ENCODE measurements at places on chromosomes 6 and 20.

- peak; percentile 55 for DNase-seq
These were observed 6.5 kb downstream of the MBOAT1 start for GRCh38 chr6:20205722-20206161.

DNA sequence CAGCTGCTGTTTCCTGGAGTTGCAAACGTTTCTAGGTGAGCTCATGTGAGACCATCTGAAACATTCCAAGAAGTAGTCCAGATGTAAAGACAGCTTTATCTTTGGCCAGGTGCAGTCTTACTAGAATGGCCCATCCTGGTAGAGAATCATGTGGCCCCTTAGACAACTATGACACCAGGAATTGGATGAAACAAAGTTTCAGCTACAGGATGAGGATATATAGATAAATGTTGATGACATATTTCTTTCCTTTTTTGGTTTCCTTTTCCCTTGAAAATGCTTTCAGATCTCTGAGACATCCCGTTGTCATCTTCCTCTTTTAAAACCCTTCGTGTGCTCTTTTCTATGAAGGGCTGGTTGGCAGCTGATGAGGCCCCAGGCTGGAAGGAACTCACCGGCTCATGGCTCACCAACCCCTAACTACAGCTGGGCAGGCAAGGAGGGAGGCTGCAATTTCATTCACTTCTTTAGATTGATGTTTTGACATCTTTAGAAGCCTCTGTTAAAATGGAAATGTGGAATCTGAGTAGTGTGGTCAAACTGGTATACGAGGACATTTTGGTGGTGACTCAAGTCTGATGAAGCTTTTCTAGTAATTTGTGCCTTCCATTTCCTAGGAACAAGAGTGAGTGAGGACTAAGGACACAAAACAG, 167.9 kb upstream of the TNFAIP3 start:
- DNase-seq = no peak

DNA sequence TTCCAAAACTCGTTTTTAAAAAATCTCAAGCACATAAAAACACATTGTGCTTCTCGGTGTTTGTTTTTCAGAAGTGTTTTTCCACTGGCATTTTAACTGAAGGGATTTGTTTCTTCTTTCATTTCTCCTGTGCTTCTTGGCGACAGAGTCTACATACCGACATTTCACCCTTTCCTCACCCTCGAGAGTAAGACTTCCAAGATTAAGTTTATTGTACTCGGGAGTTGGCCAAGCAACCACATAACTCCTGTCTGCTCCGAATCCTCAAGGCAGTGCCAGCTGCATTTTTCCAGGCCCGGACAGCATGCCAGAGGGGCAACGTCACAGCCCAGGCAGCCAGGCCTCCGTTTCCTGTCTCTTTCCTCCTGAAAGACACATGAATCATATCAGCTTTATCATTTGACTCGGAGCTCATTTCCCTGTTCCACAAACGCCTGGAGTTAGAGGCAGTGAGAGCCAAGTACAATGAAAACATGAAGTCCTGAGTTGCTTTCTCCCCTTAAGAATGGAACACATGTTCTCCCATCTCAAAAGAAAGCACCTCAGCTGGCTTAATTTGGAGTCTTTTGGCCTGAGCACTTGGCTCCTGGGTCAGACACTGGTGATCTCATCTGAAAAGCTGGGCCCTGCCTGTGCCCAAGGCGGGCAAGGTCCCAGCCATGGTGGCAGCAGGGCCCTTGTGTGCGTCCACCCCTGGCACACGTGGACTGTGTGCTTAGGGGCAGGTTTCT, 23.2 kb upstream of the FAM50B start:
- DNase-seq = peak; percentile 97

DNA sequence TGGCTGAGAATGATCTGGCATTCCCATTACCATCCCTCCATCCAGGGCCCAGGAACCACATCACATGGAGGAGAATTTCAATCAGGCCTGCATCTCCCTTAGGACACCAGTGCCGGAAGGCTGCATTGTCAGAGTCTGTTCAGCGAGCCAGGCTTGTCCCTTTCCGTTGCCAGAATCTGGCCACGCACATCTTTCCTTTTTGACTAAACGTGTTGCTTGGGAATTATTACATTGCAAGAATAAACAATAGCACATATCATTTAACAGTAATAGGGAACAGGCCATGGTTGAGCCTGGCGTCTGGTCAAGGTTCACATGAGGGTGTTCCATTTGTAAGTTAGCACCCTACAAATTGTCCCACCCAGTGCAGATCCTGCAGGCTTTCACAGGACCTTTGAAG, 42.8 kb downstream of the SOBP start:
- no peak for DNase-seq

DNA sequence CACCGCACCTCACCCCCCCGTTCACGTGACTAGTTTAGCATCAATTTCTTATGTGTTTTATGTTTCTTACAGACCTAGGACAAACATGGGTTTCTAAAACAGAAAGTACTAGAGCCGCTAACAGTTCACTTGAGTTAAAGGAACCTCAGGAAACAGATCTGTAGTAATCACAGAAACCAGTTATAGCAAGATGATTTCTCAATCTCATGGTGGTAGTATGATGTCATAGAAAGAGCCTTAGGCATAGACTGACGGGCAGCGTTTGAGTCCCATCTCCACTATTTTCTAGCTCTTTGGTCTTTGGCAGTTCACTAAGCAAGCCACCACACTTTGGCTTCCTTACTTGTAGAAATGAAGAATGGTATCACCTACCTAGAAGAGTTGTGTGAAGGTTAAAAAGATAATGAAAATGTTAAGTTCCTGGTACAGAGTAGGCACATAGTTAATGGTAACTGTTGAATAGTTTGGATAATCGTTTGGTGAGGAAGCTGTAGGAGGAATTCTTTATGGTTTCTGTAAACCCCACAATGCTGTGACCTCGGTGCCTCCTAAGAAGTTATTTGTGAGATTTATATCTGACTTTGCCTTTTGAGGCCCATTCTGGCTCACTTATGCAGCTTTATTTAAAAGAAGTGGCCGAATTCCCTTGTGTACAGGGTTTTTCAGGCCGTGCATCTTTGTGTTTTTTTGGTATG, 21.3 kb downstream of the CTNNBL1 start:
- peak; percentile 57 for DNase-seq

- no peak for DNase-seq
These were observed 27.9 kb upstream of the TBC1D7 start for GRCh38 chr6:13355999-13356785.

DNA sequence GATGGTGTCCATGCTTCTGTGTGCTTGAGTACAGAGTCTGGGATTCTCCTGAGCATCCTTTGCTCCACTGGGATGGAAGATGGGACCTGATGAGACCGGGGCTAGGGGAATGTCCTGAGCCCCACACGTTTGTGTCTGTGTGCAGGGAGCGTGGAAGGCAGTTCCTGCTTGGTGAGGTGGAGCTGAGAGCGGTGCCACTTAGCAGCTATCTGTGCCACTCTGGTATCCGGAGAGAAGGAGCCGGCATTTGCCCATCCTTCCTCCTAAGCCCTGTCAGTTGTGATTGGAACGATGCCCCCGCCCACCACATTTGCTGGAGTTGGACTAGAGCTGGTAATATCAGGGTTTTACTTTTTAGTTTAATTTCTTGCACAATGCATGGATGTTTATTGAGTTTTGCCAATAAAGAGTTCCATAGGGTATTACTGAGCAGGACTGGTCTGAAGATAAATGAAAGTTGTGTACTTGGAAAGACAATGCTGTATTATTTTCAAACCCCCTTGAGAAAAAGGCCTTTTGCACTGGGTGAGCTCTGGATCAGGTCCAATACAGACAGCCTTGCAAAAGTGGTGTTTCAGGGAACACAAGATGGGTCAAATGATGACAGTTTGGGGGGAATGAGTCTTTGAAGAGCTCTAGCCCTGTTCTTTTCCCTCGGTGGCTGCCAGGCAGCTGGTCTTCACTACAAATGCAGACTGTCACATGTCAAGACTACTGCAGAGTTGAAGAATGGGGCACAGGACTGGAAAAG, 130.8 kb downstream of the SYCP2 start:
- DNase-seq = no peak

- DNase-seq = no peak
These were observed 50.8 kb upstream of the TGM3 start for GRCh38 chr20:2244993-2245392.

DNA sequence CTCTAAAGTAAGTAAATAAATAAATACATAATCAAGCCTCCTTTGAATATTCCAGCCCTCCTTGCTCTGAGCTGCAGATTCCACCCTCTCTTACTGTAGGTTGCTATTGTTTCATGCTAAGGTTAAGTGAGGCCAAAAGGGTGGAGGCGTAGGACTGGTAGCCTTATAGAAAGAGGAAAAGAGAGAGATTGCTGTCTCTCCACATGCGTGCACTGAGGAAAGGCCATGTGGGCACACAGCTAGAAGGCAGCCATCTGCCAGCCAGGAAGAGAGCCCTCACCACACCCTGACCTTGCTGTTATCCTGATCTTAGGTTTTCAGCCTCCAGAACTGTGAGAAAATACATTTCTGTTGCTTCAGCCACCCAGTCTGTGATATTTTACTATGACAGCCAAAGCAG, 87.4 kb upstream of the SHLD1 start:
- DNase-seq = no peak

GRCh38 chr6:169896826-169897456, 145.5 kb downstream of the ERMARD start:
- no peak for DNase-seq

Measured in choroid plexus epithelial cell (primary cell).